ENCODE measurements at places on chromosomes 5 and 9.
A peak's percentile ranks its signal among the peaks of the same experiment; 100 is the strongest.

DNA sequence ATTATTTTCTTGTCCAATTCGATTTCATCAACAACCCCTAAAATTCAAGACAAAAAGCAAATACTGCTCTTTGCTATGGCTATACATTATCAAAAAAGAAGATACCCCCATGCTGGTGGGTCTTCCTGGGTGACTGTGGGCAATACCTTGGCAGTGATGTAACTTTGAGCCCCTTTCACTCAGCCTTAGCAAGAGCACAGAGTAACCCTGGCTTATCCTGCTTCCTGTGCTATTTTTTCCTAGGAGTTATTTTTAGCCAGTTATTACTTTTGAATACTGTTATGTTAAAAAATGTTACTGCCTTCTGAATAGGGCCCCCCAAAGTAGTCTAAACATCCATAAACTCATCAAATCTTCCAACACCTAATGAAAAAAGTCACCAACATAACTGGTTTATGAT is 145.6 kb upstream of the TSLP start:
- DNase-seq = no peak

DNA sequence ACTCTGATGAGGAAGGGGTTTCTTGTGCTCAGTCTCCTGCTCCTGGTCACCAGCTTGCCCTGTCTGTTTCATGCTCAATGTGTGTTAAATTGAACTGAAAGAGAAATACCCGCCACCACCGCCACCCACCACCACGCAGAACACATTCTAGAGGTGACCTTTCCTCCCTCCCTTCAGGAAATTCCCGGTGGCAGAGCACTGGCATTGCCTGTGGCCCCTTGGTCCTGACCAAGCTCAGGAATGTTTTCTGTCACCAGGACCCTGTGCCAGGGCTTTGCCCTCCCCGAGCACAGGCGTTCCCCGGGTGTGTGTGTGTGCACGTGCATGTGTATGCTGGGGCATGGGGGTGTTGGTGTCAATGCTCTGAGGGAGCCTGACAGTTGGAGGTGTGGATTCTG is 10.2 kb upstream of the SLC25A51 start:
- DNase-seq = no peak

DNA sequence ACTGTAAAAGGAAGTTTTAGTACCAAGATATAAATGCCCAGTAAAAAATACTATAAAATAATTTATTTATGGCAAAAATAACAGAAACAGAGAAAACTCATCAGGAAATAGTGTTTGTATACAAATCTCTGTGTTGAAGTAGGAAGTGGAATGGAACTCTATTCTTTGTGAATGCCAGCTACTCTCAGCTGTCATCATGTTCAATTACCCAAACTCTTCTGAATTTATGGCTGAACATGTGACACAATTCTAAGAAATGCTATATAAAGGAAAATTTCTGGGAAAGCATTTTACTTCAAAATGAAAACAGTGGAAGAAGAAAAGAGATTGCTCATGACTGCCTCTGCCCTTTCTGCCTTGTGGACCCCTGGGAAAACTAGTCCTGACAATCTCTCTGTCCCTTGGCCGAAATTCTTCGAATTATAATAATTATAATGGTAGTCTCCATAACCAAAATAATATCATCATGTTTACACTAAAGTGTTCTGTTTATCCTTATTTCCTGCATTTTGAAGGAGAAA is 522.3 kb upstream of the ST8SIA4 start:
- DNase-seq = no peak

DNA sequence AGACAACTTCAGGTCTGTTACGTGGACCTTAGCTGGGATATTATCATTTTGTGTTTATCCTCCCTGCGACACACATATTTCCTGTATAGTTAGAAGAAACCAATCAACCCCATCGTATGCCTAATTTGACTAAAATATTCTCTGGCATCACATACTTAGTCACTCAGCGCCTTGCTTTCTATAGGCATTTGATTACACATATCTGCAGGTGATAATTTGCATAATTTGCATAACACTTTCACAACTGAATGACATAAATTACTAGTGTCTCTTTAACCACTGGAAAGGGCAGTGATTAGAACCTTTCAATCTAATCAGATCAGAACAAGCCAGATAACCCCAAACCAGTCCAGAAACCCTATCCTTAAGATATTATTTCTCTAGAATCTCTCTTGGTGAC is 390.2 kb downstream of the TLR4 start:
- DNase-seq = no peak

GRCh38 chr9:21154018-21154608 is 12.3 kb downstream of the IFNA21 start:
- DNase-seq = peak; percentile 9

DNA sequence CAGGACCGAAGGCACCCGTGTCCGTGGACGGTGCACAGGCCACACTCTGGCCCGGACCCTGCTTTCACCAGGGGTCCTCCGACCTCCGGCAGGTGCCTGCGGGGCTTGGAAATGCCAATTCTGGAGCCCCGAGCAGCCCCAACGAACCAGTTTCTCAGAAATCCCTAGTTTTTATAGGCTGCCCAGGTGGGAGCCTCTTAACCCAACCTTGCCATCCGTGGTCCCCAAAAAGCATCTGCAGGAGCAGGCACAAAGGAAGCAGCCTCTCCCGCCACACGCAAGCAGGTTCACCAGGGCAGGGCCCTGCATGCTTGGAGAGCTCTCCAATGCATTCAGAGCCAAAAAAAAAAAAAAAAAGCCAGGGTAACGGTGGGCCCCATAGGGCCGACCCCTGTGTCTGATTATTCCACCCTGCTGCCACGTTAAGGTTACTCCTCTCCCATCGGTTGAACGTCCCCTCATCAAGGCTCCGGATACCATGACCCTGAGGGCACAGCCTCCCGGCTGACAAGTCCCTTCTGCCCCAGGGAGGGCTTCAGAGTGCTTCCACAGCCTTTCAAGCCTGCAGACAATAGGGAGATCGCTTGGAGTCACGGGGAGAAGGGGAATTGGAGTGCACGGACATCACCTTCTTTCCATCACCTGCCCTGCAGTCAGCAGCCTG is 796 bp upstream of the TPRN start:
- no peak for DNase-seq

DNA sequence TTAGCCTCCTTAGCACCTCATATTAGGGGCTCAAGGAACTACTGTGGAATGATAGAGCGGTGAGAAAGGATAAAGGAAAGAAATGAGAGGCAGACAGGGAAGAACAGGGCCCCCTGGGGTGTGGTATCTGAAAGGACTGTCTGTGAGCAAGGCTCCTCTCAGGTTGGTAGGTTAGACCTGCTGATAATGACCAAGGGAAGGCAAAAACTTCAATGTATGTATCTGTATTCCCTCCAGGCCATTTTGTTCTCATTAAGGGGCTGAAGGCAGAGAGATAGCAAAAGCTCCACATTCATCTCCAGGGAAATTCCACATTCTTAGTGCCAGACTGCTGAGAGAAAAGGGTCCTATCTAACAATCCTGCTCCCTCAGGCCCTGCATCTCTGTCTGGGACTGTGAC is 28.6 kb downstream of the TRIM32 start:
- no peak for DNase-seq

DNA sequence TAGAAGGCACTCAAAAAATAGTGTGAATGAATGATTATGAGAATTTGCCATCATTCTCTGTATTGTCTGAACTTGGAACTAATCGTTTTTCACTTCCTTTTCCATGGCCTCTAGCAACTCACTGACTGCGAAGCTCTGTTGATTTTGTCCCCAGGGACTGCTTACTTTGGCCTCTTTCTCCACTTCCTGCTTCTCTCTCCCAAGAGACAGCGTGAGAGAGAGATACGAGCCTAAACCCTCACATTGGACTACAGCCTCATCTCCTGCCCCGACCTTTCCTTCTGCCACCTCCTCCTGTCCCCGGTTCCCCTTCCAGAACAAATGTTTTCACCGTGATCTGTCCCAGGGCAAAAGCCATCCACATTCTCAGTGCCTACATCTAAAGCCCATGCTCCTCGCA is 300.8 kb upstream of the PANK3 start:
- DNase-seq = no peak

- no peak for DNase-seq
Observed at GRCh38 chr9:70465904-70466303, 51.4 kb upstream of the KLF9 start.
